Activated T-helper 2 cell treated with anti-CD3 and anti-CD28 coated beads, Interferon-gamma antibody, Interleukin-2, Interleukin-4, amounts not matched to agents 10 μg/mL and 5 μg/mL and 100 μg/mL, durations not matched to agents 14 hours and 24 hours and 36 hours (primary cell): ENCODE measurements at places on chromosomes 2 and 18. TPM values are rescaled to one million over a fixed set of nuclear protein-coding genes. Genes with fewer than 3 reads are reported as not detected.

DNA sequence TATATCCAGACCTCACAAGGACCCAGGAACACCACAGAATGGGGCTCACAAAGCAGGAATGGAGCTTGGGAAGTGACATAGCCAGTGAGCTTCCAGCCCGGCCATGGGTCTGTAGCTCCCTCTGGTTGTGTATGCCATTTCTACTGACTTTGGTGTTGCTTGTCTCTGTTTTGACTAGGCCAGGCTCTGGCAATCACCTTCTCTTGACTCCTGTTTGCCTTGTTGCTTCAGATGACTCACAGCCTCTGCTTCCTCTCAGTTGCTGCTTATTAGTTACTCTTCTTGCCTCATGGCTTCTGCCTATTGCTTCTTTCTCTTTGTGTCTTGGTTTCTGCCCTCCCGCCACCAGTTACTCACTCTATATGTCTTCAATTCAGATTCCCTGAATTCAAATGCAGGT lies 15.8 kb upstream of the IER3IP1 start:
- DNase-seq: no peak

- no peak for DNase-seq
Observed at GRCh38 chr2:234919711-234920110, 32.1 kb upstream of the SH3BP4 start.

GRCh38 chr2:113260991-113261390 lies 17.7 kb downstream of the PAX8 start:
- DNase-seq: no peak

DNA sequence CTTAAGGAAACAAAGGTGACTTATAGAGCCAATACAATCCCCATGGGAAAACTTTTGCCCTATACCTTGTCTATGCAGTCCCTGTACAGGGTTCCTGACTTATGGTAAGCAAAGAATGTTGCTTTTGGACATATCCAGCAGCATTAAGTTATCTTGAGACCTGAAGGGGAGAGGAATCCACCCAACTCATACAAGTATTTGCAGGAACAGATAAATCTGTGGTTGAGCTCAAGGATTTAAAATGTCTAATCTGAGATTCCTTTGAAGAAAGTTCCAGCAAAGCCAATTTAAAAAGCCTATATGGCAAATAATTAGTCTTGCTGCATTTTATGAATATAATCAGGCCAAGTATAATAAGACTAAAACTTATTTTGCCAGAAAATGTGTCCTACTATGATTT lies 739.5 kb upstream of the CDH2 start:
- DNase-seq: no peak

DNA sequence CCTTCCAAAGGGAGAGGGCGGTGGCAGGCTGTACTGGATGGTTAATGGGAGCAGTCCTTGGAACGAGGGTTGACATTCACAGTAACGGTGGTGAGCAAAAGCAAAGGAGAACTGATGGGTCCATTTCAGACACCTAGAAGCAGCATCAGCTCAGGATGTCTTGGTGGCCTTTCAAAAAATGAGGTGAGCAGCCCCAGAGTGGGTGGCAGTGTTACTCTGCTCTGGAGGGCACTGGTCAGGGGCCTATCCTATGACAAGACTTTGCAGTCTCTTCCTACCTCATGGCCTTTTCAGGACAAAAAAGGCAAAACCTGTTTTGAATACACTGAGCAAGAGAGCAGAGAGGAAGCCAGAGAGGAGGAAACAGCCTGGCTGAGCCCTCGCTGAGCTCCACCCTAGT lies 23.5 kb downstream of the CAPN14 start:
- DNase-seq: no peak

DNA sequence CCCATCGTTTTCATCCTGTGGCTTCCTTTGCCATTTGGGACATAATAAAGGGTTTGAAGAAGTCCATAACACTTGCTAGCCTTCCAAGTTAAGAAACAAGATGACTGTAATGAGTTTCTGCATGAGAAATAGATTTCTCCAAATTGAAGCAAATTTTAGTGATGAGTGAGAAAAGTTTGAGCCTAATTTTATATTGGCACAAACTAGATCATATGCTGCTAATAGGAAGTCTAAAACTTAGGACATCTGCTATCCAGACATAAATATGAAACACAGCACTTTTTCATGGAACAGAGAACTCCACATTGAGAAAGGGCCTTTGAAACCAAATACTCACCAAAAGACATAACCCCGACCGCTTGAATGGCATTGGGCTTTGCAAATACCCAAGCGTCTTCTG lies 39.8 kb downstream of the SLC38A11 start:
- no peak for DNase-seq

DNA sequence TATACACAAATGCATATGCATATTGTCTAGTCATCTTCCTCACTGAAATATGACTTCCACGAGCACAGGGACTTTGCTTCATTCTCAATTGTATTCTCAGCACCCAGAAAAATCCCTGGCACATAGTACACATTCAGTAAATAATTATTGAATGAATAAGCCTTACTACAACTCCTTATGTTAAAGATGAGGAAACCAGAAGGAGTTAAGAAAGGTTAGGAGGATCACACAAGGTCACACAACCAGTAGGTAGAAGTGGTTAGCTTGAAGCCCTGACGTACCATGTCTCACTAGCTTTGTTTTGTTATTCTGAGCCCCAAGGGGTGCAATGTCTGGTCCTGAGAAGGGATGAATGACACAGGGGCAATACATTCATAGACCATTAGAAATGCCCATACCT lies 220.9 kb upstream of the PID1 start:
- no peak for DNase-seq

- DNase-seq: no peak
Observed at GRCh38 chr2:27966466-27966865, 75.9 kb downstream of the BABAM2 start.

DNA sequence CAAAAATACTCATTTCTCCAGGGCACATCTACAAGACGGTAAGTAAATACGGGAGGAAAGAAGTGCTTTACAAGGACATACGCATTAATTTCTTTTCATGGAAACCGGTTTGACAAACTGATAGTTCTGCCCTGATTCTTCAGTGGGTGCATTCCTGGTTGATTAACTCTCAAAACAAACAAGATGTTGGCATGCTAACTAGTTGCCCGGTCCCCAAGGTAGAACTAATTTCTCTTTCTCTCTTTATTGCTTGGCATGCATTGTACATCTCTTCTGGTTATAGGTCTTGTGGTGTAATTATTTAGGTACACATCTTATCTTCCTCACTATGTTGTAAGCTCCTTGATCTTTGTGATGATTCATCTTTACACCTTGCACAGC lies 46.9 kb upstream of the SPATS2L start:
- no peak for DNase-seq

GRCh38 chr18:23889907-23890306 lies 124.6 kb upstream of the TTC39C start:
- DNase-seq: no peak

- DNase-seq: no peak
Observed at GRCh38 chr2:118791483-118791882, 56.0 kb downstream of the EN1 start.

- no peak for DNase-seq
Observed at GRCh38 chr2:219578811-219579613, 6.9 kb downstream of the INHA start.

DNA sequence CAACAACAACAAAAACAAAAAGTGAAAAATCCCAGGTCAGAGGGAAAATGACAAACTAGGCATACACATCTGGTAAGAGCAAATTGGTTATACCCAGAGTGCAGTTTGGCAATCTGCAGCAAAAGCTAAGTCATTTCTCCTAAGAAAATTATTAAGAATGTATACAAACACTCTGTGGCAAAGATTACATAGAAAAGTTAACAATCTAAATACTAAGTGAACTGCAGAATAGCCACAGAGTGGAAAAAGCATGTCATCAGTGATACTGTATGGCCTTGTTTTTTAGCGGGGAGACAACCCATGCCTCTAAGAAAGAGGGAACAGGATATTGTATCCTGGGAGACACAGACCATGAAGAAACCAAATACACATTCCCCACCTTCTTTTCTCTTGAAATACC lies 136.0 kb upstream of the ITGB6 start:
- no peak for DNase-seq

- DNase-seq: no peak
Observed at GRCh38 chr2:80380736-80381135, 76.2 kb upstream of the LRRTM1 start.

DNA sequence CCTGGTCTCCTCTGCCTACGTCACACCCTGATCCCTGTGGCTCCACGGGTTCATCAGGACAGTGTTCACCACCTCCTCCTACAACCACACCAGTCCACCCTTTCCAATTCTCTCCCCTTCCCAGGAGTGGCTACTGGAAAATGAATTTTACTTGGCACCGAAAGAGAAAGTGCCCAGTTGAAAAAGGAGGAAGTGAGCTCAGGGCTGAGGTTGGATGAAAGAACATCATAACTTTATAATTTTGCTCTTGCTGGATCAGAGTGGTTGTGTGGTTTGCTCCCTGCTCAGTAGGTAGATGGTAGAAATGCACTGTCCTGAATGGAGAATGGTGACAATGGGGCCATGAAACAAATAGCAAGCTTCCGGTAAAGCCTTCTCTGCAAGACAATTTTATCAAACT lies 140.3 kb upstream of the DDX18 start:
- DNase-seq: no peak

DNA sequence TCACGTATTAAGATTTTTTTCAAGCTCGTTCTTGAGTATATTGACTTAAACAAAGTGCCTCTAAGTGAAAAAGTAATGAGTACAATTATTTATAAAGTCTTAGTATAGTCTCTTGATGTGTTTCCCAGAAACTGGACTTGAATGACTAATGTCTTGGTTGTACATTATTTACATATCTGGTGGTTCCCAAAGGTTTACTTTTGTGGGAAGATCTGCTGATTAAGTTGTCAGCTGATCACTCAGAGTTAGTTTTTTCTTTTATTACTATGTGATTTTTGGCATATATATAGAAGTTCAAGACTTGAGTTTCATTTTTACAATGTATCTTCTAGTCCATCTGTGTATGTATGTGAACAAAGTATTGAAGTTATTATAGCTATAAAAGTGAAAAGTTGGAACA lies 29.5 kb downstream of the RNF144A start:
- no peak for DNase-seq

- DNase-seq: no peak
Observed at GRCh38 chr2:191410646-191411436, 165.6 kb downstream of the MYO1B start.

B4GALT6 gene
- 4.2 and 4.3 TPM in 2 replicates for total RNA-seq

DNAH7 gene
- total RNA-seq: not detected in 2 replicates

ACKR3 gene
- total RNA-seq: 1.8 and 2.7 TPM in 2 replicates

SLC30A3 gene
- 1.7 and 1.9 TPM in 2 replicates for total RNA-seq

TEX44 gene
- not detected in 2 replicates for total RNA-seq

DSG3 gene
- total RNA-seq: not detected in 2 replicates

MYL12A gene
- 396 and 397 TPM in 2 replicates for total RNA-seq

IER3IP1 gene
- total RNA-seq: 13.3 and 14.2 TPM in 2 replicates

LGALSL gene
- total RNA-seq: 2.6 and 3.3 TPM in 2 replicates

CCDC74A gene
- 2.8 and 3.3 TPM in 2 replicates for total RNA-seq
